ENCODE measurements at places on chromosomes 2 and 18.

- DNase-seq, result no peak
These were observed 957.7 kb upstream of the GYPC start for GRCh38 chr2:125698280-125698679.

DNA sequence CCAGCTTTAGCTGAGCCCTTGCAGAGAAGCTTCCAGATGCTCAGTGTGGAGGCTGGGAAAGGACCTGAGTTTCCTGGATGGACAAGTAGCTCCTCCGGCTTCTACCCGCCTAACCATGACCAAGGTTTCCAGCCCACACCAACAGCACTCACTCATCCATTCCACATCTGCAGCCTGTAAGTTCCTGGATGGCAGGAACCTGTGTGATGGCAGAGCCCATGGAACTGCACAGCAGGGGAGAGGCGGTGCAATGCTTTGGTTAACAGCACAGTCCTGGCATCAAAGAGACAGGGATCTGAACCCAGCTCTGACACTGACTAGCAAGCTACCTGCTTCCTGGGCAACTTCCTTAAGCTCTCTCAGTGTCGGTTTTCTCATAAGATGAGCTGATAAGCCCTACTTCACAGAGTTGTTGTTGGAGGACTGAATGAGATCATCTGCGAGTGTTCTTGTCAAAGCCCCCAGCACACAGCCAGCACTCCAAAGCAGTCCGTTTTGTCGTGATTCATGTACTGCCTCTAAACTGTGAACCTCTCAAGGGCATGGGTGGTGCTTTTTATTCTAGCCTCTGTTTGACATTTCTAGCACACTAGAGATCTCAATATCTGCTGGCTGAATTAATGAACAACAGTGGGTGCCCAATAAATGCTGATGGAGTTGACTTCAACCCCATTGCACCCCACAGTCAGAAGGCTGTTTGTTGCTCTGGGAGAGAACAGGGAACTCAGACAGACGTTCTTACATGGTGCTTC is 41.6 kb upstream of the OTOF start:
- no peak for DNase-seq

DNA sequence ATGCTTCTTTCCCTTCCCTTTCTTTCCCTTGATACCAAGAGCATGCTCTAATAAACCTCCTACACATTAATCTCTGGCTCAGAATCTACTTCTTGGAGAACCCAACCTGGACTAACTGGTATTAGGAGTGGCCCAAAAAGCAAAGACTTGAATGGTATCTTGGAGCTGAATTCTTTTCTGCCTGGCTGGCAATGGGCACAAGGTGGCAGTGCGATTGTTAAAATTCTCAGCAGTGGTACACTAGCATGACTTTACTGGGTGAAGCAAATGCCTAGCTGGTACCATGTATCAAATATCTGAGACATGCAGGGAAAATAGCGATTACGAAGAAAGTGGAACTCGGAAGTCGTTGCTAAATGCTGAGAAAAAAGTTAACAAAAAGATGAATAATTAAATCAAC is 376.1 kb downstream of the XIRP2 start:
- DNase-seq, result no peak

DNA sequence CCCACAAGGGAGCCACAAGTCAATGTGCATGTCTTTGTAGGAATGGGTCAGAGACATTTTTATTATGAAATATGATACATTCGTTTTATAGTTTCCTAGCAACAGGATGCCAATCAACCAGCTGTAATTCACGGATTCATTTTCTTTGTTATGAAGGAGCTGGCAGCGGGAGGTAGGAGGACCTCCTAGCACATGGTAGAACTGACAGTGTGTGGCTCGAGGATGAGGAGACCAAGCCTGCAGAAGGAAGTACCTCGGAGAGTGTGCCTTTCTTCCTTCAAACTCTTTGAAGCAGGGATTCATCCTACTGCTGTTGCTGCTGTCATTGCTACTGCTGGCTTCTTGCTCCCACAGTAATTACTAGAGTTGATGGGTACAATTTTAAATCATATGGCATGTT is 504.8 kb upstream of the KLHL29 start:
- no peak for DNase-seq

GRCh38 chr2:204108781-204109295 is 172.3 kb downstream of the ICOS start:
- peak; percentile 56 for DNase-seq

- no peak for DNase-seq
These were observed 27.9 kb upstream of the ODC1 start for GRCh38 chr2:10475811-10476660.

DNA sequence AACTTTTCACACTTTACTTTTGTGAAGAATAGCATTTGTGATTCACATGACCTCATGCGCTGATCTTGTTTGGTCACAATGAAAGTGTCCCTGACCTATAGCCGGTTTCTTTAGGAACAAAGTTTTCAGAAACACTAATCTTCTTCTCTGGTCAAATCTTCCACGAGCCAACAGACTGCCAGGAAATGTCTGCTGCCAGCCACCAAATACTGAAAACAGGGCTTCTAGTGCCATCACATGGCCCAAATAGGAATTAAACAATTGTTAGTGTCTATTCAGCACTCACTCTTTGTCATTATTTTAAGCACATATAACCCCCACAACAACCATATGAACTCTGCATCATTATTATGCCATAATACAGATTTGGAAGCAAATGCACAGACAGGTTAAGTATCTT is 286.5 kb upstream of the SYT4 start:
- DNase-seq, result no peak

GRCh38 chr2:46184794-46185583 is 112.2 kb upstream of the EPAS1 start:
- no peak for DNase-seq

DNA sequence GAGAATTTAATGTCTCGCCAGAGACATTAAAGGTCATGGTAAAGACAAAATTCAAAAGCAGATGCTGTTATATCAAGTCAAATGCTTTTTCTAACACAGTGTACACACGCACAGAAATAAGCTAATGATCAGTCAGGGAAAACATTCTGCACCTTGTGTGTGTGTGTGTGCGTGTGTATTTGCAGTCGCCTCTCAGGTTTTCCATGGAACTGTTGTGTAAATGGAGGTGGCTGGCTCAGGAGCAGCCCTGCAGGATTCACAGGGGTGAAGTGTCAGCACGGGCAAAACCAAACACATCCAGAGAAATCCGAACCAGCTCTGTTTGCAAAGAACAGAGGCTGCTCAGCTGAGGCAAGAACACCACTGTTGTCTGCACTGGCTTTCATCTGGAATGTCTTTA is 76.2 kb upstream of the YWHAQ start:
- no peak for DNase-seq

- DNase-seq, result no peak
These were observed 14.4 kb upstream of the RPE start for GRCh38 chr2:209988010-209988409.

- no peak for DNase-seq
These were observed 531.9 kb downstream of the TMEM182 start for GRCh38 chr2:103293742-103294077.

- DNase-seq, result no peak
These were observed 928 bp downstream of the GPR39 start for GRCh38 chr2:132417430-132418035.

GRCh38 chr2:99900556-99900955 is 241.8 kb downstream of the AFF3 start:
- no peak for DNase-seq

DNA sequence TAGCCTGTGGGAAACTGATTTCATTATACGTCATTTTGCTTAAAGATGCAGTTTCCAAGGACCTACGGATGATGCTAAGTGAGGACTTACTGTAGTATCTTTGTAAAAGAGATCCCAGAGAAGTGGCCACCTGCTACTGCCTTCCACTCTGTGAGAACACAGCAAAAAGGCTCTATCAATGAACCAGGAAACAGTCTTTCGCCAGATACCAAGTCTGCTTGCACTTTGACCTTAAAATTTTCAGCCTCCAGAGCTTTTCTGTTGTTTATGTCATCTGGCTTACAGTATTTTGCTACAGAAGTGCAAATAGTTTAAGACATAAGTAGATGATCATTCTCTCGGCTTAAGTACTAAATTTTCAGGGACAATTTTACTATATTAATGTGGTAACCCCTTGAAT is 847.9 kb upstream of the CHAC2 start:
- no peak for DNase-seq

- no peak for DNase-seq
These were observed 23.4 kb downstream of the MGAT5 start for GRCh38 chr2:134277223-134277622.

GRCh38 chr2:99845296-99845695 is 297.1 kb downstream of the AFF3 start:
- no peak for DNase-seq

GRCh38 chr2:241417626-241418025 is 61.5 kb downstream of the FARP2 start:
- no peak for DNase-seq

DNA sequence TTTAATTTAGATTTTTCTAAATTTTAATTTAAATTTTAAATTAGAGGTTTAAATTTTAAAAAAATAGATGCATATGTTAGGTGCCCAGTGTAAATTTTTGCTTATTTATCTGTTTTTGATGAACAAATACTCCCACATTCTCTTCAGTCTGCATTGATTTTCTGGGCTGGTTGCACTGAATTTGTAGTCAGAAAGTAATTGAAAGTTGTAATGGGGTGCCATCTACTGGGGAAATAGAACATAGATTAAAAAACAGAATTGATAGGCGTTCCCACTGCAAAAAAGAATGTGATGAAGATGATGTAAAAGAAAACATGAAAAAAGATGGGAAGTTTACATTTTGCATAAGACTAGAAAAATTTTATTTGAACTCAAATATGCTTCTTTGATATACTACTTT is 51.7 kb upstream of the CCDC85A start:
- no peak for DNase-seq

DNA sequence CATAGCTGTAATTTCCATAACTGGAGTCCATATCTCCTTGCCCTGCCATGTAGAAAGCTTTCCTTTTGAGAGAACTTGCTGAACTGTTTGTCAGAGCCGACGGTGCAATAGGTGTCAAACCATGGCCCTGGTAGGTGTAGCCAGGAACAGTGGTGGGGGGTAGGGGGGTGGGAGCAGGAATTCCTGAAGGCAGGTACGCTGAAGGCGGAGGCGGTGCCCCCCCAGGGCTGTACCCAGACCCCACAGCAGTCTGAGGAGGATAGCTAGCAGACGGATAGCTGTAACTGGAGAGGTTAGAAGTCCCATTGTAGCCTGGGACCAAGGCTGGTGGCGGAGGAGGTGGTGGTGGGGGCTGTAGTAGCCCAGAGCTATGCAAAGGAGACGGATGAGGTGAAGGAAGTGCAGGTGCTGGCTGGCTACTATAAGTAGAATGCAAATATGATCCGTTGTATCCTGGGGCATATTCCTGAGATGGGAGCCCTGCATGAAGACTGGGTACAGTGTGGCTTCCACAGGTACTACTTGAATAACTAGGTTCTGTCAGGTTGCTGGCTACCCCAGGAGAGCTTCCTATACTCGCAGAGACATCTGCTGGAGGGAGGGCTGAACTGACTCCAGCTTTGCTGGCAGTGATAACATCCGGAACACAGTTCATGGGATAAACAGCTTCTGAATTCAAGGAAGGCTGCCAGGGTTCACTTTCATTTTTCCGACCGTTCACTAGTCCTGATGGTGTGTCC is 124.8 kb downstream of the FIGN start:
- DNase-seq, result no peak

- no peak for DNase-seq
These were observed 118.8 kb downstream of the MGAT5 start for GRCh38 chr2:134372611-134373131.

GRCh38 chr2:226136739-226137138 is 662.9 kb downstream of the IRS1 start:
- no peak for DNase-seq

- no peak for DNase-seq
These were observed 91.8 kb downstream of the FMNL2 start for GRCh38 chr2:152426801-152427200.

- no peak for DNase-seq
These were observed 37.3 kb upstream of the PEX13 start for GRCh38 chr2:60980071-60980815.

DNA sequence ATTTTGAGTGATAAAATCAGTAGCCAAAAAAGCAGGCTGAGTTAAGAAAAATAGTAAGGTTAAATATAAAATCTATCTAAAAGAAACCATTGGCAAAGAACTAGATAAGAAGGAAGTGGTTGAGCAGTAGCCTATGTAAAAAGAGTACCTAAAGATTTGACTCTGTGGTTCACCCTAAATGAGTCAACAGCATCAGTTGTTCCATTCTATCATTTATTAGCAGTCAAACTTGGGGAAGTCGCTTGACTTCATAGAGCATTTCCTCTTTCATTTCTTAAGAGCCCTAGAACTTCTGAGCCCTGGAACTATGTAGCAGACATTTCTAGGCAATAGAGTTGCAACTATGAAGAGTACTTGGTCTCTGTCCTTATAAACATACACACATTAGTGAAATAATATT is 381.7 kb downstream of the NUP35 start:
- DNase-seq, result no peak

DNA sequence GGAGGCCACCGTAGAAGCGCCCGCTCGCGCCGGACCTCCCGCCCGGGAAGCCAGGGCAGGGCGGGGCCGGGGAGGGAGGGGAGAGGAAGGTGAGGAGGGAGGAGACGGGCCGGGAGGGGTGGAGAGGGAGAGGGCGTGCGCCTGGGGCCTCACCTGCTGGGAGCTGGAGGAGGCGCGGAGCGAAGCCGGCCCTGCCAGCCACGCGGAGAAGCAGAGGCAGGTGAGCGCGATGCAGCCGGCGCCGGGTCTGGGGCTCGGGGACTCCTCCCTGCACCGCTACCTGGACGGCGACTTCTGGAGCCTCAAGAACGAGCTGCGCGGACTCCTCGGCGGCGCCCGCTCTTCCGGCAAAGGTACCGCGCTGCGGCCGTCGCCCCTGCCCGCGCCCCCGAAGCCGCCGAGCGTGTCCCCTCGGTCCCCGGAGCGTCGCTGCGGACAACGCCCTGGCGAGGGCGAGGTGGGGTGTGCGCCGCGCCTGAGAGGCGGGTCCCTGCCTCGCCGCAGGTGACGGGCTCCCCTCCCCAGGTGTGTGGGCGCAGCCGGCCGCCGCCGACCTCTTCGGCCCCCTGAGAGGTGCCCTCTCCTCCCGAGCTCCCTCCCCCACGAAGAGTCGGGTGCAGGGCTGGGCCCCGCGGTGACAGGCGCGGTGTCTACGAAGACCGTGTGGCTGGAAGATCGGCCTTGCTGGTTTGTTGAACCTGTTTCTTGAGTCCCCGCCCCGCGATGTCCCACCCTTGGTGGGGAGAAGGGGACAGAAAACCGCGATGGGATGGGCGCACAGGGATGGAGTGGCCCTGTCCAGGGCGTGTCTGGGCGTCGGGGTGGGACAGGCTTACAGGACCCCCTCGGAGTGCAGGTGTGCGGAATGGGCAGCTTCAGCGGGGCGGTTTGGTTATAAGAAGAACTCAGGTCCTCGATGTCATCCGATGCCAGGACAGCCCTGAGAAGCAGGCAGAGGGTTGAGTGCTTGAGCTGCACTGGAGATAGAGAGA is at the start of gene ACOXL:
Gene ACOXL, plus strand, starts transcription at position 152 of the 992 bp plus-strand sequence. CDS start 35,817 bp downstream, outside the sequence.
- DNase-seq, result peak; percentile 22

DNA sequence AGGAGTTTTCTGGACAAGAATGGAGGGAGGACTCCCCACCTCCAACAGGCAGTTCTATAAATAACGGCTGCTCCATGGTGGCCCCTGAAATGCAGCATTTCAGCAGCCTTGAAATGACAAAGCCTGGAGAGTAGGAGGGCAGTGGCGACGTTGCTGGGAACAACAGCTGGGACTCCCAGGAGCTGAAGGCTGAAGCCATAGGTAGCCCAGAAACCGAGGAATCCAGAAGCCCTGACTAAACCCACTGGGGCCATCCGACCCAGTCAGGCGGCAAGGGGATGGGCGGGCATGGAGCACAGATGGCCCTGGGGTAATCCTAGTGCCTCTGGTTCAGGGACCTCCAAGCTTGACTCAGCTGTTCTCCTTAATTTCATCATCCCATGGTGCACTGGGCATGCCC is 9.0 kb downstream of the PRKAG3 start:
- no peak for DNase-seq

GRCh38 chr18:2223849-2224248 is 347.5 kb downstream of the METTL4 start:
- DNase-seq, result no peak

Measured in stimulated activated CD4-positive, alpha-beta T cell treated with anti-CD3 and anti-CD28 coated beads, Interleukin-15, amount 100 ng/mL, for 24 hours (primary cell).